CD4-positive, alpha-beta T cell (primary cell): ENCODE measurements at places on chromosomes 11 and 22.

DNA sequence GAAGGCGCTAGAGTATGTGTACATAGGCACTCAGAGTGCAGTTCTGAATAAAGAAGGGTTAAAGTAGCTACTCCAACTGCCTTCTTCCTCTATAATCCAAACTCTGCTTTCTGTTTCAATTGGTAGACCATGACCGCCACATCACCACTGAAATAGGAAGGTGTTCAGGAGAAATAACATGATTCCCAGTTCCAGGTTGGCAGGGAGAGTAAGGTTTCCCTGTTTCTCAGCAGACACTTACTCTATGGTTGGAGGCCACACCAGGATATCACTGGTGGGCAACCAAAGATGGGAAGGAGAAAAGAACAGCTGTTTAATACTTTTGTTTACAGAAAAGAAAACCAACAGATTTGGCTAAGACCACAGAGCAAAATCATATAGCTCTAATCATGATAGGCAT, 37.9 kb downstream of the PAK1 start:
- DNase-seq = no peak

GRCh38 chr11:96017856-96018255, 93.9 kb upstream of the MTMR2 start:
- DNase-seq = no peak

GRCh38 chr11:65182258-65183170, 786 bp downstream of the CAPN1 start:
- no peak for DNase-seq

DNA sequence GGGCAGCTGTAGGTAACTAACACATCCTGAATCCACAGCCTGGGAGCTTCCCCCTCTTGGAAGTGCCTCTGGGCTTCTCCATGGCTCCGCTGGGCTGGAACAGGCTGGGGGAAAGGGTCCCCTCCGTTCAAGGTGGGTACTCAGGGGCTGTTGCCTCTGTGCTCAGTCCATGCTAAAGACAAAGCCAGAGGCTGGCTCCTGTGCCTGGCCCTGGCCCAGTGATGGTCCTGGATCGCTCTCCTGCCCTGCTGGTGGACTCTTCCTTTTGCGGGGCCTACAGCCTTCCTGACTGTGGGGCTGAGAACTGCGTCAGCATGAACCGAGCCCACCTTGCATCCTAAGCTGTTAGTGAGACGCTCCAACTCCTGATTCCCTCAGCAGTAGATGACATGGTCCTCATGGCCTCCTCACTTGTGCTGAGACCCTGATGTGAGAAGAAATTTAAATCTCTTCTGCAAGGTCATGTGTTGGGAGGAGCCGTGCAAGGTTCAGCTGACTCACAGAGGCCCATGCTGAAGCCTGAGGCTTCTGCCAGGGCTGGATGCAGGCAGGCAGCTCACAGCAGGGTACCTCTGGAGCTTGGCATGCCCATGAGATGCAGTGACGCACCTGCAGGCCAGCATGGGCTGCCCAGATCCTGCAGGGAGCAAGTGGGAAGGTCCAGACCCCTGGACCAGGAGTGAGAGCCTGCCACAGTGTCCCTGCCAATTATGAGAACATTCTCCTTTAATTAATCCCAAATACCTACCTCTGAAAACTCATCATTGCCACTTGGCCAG, 1285.5 kb downstream of the TBC1D22A start:
- DNase-seq = no peak

DNA sequence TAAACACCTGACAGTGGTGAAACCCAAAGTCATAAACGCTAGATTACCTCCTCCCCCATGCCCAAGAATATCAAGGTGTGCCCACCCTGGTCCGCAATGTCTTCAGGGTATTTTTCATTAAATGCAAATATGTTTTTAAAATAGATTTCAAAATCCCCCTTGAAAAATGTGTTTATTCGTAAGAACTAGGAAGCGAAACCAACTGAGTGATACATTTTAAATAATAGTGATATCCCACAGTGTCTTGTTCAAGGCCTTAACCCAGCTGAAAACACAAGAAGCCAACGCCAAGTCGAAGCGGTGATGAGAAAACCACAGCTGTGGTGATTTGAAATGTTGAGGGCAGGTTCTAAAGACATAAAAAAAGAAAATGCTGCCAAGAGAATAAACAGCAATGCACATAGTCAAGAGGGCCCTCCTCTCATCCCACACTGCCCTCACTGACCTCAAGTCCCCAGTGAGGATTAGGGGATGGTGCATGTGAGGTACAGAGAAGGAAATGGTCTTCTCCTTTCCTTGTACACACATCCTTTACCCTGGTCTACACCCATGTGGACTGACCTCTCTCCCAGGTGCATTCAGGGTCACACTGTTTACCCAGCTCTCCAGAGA, 25.5 kb downstream of the KCNJ1 start:
- DNase-seq = no peak

DNA sequence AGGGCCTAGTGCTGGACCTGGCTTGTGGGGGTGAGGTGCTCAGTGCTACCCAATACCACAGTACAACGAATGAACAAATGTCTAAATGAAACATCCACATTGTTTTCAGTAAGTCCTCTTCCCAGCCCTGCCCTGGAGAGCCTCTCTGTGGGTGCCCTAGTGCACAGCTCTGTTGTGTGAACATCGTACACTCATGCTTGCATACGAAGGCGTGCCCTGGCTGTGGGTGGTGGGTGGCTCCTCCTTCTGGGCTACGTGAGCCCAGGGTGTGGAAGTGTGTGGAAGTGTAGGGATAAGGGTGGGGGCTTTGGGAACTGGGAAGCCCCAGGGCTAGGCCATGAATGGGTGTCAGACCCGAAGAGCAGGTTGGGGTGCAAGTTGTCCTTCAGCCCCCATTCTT, 592 bp upstream of the NLRX1 start:
- no peak for DNase-seq

GRCh38 chr22:17087498-17088131, 2.8 kb downstream of the IL17RA start:
- peak; percentile 82 for DNase-seq

- DNase-seq = no peak
Measured at GRCh38 chr11:70590356-70590991, 192.1 kb downstream of the CTTN start.

GRCh38 chr11:70207531-70208131, 4.5 kb downstream of the FADD start:
- DNase-seq = no peak

- no peak for DNase-seq
Measured at GRCh38 chr11:85661972-85662664, 2.8 kb downstream of the CREBZF start.

- no peak for DNase-seq
Measured at GRCh38 chr11:108916935-108917334, 252.1 kb downstream of the DDX10 start.

DNA sequence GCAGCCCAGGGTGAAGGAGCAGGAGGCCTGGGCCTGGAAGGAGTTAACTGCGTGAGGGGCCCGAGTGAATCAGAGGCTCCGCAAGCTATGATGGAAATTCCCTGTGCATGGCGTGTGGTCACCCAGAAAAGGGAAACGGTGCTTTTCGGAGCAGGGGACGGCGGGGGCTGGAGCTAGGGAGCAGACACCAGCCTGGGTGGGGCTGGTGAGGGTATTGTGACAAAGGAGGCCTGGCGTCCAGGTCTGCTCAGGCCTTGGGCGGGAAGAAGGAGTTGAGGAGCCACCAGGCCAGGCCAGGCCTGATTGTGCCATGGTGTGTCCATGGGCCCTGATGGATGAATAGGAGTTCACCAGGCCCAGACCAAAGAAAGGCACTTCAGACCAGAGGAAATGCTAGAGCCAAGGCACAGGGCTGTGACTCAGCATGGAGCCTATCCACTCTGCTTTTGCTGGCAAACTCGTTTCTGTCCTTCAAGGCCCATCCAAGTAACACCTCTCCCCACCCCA, 12.8 kb upstream of the SPI1 start:
- DNase-seq = no peak

- no peak for DNase-seq
Measured at GRCh38 chr11:102323542-102324251, 6.4 kb downstream of the BIRC3 start.

DNA sequence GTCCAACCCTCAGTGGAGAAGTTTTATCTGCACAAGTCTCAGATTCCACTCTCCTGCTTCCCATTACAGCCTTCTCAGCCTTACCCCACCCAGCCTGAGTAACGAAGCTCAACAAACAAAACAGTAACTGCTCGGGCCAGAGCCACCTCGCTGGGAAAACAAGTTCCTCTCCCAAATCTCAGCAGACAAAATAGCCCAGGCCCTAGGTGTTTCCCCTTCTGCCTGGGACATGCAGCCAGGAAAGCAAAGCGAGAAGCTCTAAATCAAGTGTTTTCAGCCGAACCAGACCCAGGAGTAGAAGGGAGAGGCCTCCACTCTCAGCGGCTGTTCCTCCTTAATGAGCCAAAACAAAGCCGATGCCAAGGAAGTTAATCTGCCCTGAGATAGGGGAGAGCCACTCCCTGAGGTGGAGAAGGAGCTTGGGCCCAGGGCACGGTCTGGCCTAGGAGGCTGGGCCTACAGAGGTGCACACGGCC, 44.0 kb downstream of the LIF start:
- no peak for DNase-seq

DNA sequence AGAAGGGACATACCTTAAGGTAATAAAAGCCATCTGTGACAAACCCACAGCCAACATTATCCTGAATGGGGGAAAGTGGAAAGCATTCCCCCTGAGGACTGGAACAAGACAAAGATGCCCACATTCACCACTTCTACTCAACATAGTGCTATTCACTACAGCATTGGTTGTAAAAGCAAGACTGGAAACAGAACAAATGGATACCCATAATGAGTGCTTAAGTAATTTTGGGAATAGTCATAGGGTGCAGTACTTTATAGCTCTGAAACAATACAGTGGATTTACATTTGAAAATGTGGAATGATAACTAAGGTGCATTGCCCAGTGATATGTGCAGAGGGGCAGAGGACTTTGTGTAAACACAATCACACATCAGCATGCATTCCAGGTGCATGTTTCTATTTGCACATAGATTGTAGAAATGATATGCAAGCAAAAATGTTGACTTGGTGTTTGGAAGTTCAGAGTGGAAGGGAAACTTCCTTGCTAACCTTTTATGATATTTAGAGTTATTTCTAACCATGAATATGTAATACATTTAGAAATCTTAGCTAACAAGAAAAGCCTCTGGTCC, 112.3 kb downstream of the IGLL1 start:
- no peak for DNase-seq

GRCh38 chr11:108224911-108225786, 2.3 kb downstream of the ATM start:
- peak; percentile 18 for DNase-seq

- DNase-seq = no peak
Measured at GRCh38 chr11:114079511-114080065, 20.1 kb downstream of the ZBTB16 start.

DNA sequence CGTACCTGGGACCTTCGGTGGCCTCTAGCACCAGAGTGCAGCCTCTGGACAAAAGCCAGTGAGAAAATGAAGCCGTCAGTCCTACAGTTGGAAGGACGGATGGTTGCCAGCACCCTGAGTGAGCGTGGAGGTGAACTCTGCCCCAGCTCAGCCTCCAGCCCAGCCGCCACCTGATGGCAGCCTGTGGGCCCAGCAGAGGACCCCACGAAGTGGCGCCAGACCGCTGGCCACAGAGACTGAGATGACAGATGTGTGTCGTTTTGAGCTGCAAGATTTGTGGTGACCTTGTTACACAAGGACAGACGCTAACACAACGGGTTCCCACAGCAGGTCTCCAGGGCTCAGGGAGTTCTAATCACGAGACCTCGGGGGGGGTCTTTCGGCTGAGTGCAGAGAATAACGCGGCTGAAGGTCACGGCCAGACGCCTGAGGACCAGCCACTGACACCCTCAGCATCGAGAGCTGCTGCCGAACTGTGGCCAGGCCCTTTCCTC, 75.0 kb downstream of the BRD1 start:
- DNase-seq = no peak

DNA sequence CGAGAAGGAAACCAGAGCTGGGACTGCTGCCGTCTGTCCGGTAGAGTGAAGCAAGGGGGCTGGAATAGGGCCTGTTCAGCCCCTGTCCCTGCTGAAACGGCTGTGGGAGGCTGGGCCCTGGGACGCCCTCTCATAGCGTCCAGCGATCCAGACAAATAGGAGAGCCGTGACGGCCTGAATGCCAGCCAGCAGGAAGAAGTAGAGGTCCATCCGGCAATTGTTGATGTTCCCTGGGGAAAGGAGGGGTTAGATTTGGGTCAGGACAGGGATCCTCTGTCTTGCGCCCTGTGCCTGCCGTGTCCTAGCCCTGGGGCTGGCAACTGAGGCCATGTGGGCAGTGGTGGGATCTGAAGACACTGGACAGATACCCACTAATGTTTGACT, 12.9 kb downstream of the TMEM132A start:
- no peak for DNase-seq

GRCh38 chr11:69552951-69553350, 71.5 kb downstream of the LINC01488 start:
- no peak for DNase-seq

DNA sequence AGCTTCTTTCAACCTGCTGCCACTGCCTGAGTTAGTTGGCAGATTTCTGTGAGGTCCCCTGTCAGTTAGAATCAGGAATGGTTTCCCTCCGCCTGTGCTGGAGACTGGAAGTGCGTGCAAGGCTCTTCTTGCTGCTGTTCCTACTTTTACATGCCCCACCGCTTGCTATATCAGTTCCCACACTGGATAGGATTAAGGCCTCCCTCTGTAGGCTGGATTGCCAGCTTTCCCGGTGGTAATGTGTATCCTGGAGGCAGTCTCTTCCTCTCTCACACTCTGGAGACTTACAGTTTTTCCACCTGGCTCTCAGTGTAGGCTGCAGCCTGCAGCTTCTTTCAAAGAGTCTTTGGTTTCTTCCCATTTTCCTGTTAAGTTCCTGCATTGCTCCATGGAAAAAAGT, 66.5 kb downstream of the ARHGAP42 start:
- DNase-seq = no peak

DNA sequence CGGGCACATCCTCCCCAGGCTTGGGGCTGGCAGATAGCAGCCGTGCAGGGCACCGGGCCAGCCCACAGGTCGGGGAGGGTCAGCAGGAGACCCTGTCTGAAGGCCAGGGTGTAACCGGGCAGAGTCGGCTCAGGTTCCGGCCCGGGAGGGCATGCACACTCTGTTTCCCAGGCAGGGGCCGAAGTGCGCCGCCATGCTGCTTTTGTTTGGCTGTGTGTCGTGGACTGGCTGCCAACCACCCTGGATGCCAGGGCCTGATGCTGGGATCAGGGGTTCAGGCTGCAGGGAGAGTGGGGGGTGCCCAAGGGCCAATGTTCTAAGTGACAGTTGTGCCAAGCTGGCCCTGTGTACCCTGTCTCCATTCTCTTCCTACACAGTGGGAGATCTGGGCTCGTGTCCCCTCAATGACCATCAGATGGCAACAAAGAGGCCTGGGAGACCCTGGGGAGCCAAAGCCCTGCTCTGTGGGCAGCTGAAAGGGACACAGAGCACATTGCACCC, 120.9 kb upstream of the B3GAT1 start:
- peak; percentile 24 for DNase-seq

DNA sequence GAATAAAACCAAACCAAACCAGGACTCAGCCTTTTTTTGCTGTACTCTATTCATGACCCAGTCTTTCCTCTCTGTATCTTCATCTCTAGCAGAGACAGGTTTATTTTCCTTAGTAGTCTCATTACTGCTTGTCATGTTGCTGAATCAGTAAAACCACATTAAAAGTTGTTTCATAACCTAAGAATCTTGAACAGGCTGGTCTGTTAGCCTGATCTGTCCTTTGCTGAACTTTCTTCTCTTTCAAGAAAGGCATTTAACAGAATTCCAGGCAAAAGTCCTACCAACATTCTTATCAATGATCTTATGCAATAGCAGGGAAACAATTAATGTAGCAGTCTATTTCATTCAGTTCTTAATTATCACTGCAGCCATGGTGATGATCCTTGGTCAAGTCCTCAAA, 197.7 kb downstream of the CASP12 start:
- DNase-seq = peak; percentile 29
